Right hindlimb (tissue), 1 donor: ENCODE measurements at places on chromosomes 3 and 15.

DNA sequence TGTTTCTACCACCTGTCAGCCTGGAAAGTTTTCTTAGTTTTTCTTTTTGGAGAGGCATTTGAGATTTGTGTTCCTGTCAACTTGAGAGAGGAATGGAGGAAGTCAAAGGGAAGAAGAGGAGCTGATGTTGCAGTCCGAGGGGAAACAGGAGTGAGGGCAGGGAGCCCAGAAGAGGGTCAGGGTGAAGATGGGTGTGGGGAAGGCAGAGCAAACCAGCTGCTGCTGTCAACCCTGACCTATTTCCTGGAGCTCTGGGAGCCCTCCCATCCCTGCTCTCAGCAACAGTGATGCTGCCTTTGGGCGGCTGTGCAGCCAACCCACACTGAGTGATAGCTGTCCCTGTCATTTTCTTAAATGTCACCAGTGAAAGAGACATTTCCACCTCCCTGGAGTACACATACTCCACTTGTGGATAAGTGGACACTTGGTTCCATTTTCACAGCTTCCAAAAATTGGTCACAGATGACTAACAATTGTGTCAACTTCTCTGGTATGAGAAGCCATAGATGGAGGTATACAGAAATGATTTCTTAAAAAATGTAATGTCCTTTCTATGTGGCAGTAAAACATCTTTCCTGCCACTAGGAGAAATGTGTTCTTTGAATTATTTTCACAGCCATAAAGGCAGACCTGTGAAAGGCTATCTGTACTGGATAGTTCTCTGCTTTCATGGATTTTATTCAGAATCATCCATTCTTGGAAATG, 556.3 kb upstream of the TBL1XR1 start:
- peak; percentile 71 for DNase-seq

DNA sequence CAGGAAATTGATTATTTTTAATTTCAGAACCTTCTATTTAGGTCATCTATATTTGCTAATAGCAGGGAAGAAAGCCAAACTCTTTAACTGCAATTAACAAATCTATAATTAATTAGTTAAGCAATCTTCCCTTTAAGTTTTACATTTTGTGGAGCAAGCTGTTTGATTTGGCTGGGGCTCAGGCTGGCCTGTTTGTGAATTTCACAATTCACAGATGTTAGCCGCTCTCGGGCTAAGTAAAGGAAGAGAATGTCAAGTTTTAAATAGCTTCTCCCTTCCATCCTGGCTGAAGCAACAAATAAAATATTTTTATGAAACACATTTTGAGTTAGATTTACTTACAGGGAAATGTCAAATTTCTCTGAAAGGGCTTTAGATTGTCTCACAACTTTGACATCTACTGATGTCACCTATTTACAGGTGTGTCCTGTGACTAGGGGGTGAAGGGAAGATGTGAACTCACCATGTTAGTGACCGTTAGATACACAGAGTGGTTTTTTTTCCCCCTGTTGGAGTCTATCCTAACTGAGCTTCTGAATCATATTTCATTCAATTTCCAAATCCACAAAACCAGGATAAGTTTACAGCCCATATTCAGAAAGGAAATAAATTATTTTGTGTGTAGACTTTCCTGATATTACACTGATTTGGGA, 1.3 kb upstream of the TP63 start:
- DNase-seq, result no peak

DNA sequence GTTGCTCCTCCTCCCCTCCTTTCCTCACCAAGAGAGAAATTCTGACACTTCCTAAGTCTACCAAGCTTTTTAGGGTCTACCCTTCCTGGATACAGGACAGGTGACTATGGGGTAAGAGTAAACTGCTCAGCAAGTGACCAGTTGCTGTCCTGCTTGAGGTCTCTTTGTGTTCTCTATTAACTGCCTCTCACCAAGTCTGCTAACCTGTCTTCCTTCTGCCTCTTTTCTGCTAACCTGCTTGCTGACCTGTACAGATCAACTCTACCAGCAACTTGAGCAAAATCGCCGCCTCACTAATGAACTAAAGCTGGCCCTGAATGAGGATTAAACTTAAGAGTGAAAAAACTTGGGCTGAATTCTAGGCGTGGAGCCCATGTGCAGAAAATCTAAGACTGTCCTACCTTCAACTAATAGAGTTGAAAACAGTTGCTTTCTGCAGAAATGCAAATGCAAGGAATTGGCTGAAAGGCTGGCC, 27.1 kb downstream of the TPM1 start:
- no peak for DNase-seq

- no peak for DNase-seq
Measured at GRCh38 chr3:169813757-169814517, 1.2 kb upstream of the LRRC34 start.

DNA sequence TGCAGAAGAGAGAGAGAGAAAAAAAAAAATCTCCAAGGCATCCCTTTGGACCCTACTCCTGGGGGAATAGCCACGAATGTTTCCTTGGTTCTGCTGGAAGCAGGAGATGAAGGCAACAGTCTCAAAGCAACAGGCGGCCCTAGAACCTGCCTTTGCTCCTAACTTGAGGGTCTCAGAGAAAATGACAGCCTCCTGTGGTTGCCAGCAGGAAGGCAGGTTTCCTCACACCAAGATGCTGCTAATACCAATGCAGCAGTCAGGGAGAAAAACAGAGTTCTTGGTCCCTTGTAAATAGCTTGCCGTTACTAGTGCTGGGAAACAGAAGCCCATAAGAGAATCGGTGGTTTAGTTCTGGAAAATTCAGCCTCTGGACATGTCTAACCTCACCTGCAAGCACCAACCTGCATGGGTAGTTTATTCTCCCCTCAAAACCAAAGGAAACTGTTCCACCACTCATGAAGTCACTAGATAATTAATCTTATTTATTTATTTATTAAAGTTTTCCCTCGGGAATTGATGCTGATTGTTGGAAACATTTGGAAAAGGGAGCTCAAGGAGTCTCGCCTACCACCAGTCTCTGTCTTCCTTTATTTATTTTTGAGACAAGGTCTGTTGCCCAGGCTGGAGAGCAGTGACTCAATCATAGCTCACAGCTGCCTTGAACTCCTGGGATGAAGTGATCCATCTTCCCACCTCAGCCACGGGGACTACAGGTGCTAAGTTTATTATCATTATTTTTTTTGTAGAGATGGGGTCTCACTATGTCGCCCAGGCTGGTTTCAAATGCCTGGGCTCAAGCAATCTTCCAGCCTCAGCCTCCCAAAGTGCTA, 883 bp upstream of the FRMD4B start:
- no peak for DNase-seq

GRCh38 chr3:64488939-64489338, 198.9 kb downstream of the ADAMTS9 start:
- DNase-seq, result no peak

DNA sequence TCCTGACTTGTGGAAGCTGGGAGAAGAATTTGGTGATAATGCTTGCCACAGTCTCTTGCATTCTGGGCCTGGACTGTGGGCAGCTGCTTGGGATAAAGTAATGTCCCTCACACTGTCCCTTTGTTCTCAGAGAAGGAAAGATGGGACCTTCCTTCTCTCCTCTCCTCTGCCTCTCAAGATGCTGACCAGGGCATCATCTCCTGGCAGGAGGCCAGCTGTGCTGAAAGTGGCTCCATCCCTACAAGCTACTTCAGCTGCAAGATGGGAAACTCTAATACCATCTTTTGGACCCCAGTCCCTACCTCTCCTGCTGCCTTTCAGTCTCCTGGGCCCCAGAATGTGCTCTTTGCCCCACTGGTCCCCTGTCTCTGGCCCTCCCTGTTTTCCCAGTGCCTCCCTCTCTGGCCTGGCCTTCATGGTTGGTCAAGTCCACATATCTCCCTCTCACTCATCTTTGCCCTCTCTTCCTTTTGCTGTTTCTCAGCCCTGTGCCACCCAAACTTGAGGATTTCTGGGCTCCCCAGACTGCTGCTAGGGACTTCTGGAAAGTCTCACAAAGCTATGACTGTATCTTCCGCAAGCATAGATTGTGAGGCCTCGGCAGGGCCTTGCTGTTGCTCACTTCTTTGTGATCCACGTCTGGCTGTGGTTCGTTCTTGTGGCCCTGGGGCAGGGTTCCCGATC, 7.1 kb upstream of the SLC6A20 start:
- DNase-seq, result no peak

GRCh38 chr3:16392065-16392464, 121.4 kb downstream of the RFTN1 start:
- no peak for DNase-seq

- no peak for DNase-seq
Measured at GRCh38 chr3:167733961-167734497, 663 bp downstream of the PDCD10 start.

DNA sequence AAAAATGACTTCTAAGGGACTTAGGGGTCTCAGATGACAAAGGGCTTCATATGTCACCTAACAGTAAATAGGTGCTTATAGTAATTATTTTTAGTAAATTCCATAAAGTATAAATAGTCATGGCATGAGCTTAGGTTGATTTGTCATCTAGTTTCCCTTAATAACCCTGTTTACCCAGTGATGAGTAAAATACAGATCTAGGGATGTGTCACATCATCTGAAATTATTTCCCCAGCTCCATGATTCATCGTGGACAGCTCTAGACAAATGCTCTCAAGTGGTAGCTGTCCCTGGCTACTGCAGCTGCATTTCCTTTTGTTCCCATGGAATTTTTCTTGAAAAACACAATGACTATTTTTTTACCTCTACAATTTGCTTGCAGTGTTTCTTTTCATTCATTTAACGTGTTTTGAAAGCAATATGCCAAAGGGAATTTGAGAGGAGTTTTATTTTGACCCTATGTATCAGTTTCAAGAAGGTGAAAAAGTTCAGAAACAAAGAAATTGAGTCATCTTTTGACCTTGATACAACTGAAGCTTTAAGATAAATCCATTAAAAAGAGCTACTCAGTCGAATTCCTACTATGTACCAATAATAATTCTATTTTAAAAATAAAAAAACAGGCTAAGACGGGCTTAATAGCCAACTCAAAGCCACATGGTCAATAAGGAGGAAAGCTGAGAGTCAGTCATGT, 241.6 kb downstream of the KCNMB2 start:
- no peak for DNase-seq

DNA sequence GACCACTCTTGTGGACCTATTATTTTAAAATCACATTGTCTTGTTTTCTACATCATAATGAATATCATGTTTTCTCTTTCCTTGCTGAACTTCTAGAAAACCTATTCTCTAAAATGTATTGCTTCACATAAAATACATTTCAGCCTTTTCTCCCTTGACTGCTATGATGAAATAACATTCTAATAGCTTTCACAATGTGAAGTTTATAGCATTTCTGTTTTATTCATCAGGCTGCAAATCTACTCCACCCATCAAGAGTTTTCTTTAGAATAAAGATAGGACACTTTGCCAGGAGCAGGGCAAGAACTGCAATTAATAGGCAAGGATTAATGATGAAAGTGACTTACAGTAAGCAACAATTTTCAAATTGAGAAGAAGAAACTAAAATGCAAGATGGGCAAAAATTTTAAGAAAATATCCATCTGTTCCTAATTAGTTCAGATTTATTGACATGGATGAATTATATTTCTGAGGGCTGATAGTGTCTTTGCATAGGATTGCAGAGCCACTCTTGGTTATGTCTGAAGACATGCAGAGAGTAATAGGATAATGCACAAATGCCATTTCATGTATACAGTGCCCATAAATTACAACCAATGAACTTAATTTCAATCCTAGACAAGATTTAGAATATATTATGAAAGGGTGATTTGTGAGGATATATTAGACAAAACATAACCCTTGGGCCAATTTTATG, 21.7 kb downstream of the LEKR1 start:
- no peak for DNase-seq

DNA sequence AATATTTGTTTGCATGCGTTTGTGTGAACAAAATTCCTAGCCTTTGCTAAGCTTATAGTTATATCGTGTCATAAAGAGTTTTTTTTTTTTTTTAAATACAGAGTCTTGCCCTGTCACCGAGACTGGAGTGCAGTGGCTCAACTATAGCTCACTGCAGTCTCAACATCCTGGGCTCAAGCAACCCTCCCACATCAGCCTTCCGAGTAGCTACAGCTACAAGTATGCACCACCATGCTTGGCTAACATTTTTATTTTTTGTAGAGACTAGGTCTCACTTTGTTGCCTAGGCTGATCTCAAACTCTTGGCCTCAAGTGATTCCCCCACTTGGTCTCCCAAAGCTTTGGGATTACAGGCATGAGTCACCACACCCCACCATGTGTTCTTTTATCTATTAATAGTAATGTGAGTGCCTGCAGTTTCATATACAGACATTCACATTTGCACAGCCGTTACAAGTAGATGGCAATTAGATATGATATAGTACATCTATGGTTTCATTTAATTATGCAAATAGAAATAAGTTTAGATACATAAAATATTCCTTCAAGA, 848.6 kb downstream of the PDCD6IP start:
- no peak for DNase-seq

DNA sequence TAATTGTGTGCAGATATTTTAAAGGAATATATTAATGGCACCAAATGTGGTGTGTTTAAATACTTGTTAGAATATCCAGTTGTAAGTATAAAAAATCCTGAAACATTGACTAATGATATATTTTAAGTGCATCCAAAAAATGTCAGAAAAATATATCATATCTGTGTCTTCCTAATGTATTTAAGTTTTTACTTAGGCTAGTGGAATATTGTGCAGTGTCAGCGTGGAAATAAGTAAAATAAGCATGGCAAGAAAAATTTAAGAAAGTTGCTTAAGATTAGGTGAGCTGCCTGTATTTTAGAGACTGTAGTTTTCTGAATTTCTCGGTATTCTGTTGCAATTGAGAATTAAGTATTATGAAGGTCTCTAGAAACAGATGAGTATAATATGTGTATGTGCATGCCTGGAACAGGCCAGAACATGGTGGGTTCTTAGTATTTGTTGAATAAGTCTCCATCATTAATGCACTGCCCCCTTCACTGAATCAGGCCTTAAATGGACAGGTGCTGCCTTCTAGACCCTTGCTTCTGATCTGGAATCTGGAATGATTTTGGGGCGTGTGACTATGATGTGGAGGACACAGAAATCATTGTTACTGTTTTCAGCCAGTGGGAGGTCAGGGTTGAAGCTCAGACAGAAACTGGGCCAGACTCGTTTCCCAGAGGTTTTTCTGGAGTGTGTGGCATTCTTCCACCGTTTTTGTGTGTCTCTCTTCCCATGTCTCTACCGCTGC, 86.1 kb downstream of the TRAK1 start:
- DNase-seq, result no peak

DNA sequence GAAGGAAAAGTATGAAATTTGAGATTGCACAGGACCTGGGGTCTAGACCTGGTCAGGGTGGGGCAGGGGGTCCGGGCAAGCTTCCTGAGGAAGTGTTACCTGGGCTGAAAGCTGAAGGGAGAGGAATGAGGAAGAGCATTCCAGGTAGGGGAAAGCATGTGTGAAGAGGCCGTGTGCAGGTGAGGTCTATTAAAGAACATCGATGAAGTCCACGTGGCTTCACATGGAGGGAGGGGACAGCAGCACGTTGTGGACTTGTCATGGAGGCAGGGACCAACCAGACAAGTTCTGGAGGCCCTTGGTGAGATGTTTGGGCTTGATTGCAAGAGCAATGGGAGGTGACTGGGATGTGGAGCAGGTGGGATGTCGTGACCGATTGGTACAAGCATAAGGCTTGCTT, 47.1 kb downstream of the IDH2 start:
- no peak for DNase-seq

- no peak for DNase-seq
Measured at GRCh38 chr3:71564361-71564760, 19.2 kb downstream of the FOXP1 start.

- DNase-seq, result no peak
Measured at GRCh38 chr3:4850211-4850927, 128.9 kb upstream of the BHLHE40 start.

GRCh38 chr15:96264351-96264798, 66.1 kb upstream of the NR2F2 start:
- no peak for DNase-seq

- peak; percentile 42 for DNase-seq
Measured at GRCh38 chr3:28940530-28940929, 340.3 kb upstream of the RBMS3 start.
